ENCODE measurements at places on chromosomes 4 and X.

- no peak for DNase-seq
Measured at GRCh38 chrX:41870719-41871151, 52.6 kb downstream of the CASK start.

GRCh38 chr4:123921339-123921738, 524.7 kb downstream of the SPRY1 start:
- no peak for DNase-seq

DNA sequence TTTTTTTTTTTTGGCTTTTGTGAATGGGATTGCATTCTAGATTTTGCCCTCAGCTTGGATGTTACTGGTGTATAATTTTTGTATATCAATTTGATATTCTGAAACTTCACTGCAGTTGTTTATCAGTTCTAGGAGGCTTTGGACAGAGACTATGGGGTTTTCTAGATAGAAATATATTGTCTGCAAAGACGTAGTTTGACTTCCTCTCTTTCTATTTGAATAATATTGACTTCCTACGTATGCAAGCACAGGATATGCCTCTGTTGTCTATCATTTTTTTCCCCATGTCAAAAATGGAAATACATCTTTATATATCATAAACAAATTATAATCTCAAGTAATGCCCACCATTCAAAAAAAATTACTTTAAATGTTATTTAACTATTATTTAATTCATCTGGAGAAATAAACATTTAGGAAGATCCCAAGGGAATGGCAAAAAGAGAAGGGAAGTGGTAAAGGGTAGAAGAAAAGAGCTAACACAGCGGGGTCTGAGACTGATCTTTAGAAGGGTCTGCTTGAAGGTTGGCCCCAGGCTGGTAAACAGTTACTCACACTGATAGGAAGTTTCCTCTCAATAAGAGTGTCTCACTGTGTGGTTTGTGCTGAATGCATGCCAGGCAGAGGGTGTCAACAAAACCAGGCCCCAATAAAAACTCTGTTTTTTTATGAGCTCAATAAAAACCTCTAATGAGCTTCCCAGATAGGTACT, 35.7 kb downstream of the ZNF518B start:
- no peak for DNase-seq

DNA sequence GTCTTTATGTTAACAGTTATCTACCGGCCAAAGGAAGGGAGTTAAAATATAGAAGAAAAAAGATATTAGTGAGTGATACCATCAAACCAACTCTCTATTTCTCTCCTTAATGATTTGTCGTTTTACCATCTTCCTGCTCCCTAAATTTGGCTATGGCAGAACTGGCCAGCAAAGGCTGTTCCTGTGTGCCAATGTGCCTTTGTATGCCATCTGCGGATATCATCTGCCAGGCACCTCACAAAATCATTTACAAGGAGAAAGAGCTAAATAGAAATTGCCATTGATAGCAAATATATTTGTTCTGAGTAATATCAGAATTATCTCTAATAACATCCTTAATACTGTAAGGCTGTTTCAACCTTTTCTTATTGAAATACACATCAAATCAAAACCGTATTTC, 22.4 kb downstream of the GPM6A start:
- DNase-seq, result no peak

GRCh38 chrX:123905332-123905731, 45.5 kb downstream of the XIAP start:
- no peak for DNase-seq

GRCh38 chr4:8282134-8282641, 12.6 kb downstream of the HTRA3 start:
- DNase-seq, result peak; percentile 84

- DNase-seq, result no peak
Measured at GRCh38 chr4:98604723-98605122, 53.7 kb downstream of the TSPAN5 start.

GRCh38 chr4:70838666-70839588, 763 bp downstream of the GRSF1 start:
- no peak for DNase-seq

GRCh38 chr4:83267830-83268475, 16.6 kb downstream of the COQ2 start:
- no peak for DNase-seq

GRCh38 chr4:41714364-41715000, 34.0 kb downstream of the PHOX2B start:
- no peak for DNase-seq

GRCh38 chrX:136750364-136750763, 30.4 kb downstream of the ARHGEF6 start:
- no peak for DNase-seq

GRCh38 chr4:177047070-177047850, 254.5 kb upstream of the VEGFC start:
- DNase-seq, result no peak

- DNase-seq, result peak; percentile 66
Measured at GRCh38 chr4:1501754-1502500, 95.7 kb upstream of the NKX1-1 start.

- no peak for DNase-seq
Measured at GRCh38 chrX:17511556-17511955, 136.6 kb downstream of the NHS start.

GRCh38 chr4:147786031-147786430, 54.1 kb downstream of the ARHGAP10 start:
- DNase-seq, result no peak

GRCh38 chrX:41518127-41518840, 71.1 kb downstream of the NYX start:
- DNase-seq, result no peak

DNA sequence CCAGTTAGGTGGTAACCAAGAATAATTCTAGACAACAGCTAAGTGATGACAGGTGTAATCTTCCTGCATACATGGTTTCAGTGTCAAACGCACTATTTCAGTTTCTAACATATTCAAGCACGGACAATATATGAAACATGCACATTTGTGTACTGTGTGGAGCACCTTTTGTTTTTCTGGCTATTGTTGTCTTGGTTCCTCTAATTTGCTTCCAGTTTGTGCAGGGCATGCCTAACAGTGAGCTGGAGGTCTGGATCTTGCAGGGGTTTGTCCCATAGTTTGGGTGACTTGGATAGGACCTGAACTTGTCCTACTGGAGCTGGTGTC, 70.5 kb upstream of the TBC1D9 start:
- no peak for DNase-seq
